GM04503 (cell line): ENCODE measurements at places on chromosomes 13 and 19.

DNA sequence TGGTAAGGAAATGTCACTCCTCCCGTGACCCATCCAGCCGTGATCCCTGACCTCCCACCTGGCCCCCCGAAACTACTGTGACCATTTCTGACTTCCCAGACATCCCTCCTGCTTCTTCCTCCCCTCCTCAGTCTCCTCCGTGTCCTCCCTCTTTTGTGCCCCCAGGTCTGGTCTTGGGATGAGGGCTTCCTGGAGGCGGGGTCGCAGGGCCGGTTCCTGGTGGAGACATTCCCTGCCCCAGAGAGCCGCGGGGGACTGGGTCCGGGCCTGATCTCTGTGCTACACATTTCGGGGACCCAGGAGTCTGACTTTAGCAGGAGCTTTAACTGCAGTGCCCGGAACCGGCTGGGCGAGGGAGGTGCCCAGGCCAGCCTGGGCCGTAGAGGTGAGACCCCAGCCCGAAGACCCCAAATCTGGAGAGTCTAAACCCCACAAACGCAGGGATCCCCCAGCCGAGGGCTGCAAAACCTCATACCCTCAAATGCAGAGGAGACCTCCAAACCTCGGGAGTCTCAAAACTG, 5.0 kb downstream of the KIRREL2 start:
- DNase-seq: no peak

DNA sequence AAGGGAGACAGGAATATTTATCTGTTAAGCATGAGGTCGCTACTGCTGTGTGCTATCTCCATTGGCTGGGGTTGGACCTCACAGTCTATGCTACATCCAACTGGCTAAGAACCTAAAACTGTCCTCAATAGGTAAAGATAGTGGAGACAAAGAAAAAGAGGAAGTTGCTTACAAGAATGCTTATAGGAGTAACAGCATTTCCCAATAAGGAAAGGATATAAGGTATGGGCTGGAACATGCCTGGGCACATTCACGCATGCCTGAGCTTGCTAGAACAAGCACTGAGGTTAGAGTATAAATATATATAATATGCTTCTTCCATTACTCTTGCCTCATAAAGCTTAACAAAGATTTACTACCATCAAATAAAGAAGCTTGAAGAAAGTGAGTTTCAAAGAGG, 47.9 kb upstream of the CEACAM21 start:
- no peak for DNase-seq

GRCh38 chr13:92510416-92510815, 716.2 kb upstream of the GPC6 start:
- DNase-seq: no peak

GRCh38 chr13:70622796-70623195, 514.5 kb upstream of the KLHL1 start:
- DNase-seq: no peak

- peak; percentile 71 for DNase-seq
These were observed 8.9 kb downstream of the CEBPA start for GRCh38 chr19:33293255-33294057.

DNA sequence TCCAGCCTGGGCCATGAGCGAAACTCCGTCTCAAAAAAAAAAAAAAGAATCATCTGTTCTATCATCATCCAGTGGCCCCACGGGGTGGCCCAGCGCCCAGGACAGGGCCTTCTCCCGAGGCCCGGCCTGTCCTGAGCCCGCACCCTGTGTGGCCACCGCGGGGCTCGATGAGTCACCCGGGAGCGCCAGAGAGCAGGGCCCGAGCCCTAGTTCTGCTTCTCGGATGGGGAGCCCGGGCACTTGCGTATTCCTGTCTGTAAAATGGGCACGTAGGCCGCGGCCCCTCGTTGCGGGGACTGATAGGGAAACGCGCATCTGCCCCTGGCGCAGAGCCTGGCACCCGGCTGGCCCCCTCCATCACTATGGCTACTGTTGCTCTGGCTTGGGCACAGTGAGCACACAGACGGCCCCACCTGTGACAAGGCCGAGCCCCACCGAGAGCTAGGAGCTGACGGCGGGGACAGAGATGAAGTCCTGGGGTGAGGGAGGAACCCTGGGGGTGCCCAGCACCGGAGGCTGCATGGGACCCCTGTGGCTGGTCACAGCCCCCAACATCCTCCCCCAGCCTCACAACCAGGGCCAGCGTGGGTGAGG, 21.3 kb upstream of the UQCR11 start:
- no peak for DNase-seq

- no peak for DNase-seq
These were observed 56.2 kb downstream of the DHRS12 start for GRCh38 chr13:51747438-51748434.

GRCh38 chr19:35514282-35514809, 897 bp upstream of the DMKN start:
- no peak for DNase-seq

DNA sequence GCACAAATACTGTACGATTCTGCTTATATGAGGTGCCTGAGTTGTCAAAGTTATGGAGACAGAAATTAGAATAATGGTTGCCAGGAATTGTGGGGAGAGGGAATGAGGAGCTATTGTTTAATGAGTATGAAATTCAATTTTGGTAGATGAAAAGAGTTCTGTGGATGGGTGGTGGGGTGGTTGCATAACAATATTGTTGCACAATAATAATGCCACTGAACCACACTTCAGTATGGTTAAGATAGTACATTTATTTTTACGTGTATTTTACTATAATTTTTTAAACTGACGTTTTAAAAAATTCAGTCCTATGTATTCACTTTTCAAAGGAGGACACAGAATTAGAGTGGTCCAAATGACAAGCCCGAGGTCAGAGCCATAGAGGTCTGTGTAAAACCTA, 1.8 kb upstream of the OXGR1 start:
- DNase-seq: no peak

DNA sequence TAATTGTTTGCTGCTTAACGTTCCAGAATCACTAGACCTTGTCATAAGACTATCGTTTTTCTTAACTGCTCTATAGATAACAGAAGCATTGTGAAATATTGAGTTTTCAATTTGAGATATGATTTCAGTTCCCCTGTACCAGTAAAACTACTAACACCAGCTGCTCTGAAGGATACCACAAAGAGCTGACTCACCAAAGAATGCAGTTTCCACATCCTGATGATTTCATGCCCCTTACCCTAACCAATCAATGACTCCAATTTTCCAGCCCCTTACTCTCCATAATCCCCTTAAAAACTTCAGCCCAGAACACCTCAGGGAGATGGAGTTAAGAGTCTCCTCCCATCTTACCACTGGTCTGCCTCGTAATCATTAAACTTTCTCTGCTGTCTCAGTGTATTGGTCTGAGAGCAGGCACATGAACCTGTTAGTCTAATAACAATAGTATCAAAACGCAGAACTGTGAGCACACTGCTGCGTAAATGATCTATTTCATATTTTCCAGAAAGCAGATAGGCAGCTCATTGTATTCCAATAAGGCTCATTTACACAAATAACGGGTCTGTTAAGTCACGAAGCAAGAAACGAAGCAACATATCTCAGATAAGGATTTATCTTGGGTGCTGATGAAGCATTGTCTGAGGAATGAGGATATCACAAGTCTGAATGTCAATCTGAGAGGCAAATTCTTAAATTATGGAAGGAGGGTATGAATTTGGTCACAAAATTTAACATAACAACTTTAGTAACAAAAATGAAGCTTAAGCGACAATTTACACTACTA, 14.1 kb upstream of the CCNA1 start:
- no peak for DNase-seq

DNA sequence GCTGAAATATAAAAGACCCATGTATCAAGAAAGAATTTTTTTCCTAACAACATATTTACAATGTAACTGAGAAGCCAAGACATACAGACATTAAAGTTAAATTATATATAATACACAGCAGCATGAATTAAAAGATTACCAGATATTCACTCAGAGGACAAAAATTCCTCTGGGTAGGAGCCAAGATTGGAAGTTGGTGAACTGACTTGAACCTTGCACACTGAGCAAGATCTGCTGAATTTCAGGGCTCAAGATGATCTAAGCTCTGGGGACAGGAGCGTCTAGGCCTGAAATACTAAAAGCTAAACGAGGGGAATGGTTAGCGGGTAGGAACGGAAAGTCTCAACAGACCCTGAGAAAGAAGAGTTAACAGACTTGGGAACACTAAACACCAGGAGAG, 8.5 kb downstream of the FOXO1 start:
- no peak for DNase-seq

DNA sequence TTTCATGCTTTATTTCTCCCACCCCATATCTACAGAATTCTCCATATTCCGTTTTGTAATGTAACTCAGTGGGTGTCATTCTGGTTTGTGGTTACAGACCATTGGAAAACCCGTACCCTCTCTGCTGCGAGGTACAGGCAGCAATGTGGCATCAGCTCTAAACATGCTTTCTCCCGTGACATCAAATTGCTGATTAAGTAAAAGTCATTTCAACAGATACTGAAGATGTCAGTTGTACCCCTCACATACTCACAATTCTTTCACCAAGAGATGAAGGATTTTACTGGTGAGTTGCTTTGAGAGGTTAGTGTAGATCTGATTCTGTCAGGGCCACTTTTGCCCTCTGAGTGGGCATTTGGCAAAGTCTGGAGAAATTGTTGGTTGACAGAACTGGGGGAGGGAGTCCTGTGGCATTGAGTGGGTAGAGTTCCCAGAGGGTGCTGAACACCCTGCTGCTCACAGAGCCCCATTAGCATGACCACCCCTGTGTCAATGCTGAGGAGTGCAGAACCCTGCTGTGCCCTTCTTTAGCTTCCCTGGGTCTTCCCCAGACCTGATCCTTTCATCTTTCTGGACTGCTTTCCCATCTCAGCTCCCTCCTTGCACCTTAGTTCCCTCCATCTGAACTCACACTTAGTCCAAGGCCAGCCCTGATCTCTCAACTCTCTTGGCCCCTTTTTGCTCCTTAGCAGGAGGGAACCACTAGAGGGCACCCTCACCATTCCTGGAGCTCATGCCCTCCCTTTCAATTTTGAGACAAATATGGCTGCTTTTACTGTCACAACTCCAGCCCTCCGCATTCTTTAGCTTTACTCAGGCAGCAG, 39.9 kb upstream of the CEACAM8 start:
- no peak for DNase-seq

GRCh38 chr13:20295956-20296355, 63.8 kb upstream of the GJB6 start:
- DNase-seq: no peak

DNA sequence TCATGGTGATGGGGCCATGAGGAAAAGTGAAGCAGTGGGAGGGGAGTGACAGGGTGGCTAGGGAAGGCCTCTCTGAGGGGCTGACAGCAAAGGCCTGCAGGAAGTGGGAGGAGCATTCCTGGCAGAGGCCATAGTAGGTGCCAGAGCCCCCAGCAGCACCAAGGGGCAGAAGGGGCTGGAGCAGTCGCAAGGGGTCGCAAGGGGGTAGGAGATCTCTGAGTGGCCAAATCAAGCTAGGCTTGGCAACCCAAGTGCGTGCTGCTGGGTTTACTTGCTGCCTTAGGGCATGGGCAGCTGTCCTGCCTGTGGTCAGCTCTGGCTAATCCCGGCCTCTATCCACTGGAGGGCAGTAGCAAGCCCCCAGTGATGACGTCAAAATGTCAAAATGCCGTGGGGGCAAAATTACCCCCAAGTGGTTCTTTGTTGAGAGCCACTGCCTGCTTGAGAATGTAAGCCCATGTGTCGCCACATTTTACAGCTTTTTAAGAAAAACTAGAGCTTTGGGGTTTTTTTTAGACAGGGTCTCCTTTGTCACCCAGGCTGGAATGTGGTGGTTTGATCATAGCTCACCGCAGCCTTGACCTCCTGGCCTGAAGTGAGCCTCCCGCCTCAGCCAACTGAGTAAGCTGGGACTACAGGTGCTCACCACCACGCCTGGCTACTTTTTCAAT, 11.8 kb downstream of the CCDC97 start:
- DNase-seq: no peak

- DNase-seq: no peak
These were observed 10.3 kb upstream of the POSTN start for GRCh38 chr13:37608750-37609339.
